Stimulated activated CD4-positive, alpha-beta T cell treated with anti-CD3 and anti-CD28 coated beads, Interleukin-1b, Interleukin-23, amount 100 ng/mL, for 1 hour (primary cell): ENCODE measurements at places on chromosomes 7 and 10.

- no peak for DNase-seq
Measured at GRCh38 chr10:110425684-110426293, 71.9 kb upstream of the DUSP5 start.

- DNase-seq, result no peak
Measured at GRCh38 chr7:8921807-8922206, 488.4 kb downstream of the NXPH1 start.

GRCh38 chr10:78035025-78035424 is 1.4 kb downstream of the RPS24 start:
- no peak for DNase-seq

- DNase-seq, result no peak
Measured at GRCh38 chr7:117480978-117481377, 1.2 kb downstream of the CFTR start.

DNA sequence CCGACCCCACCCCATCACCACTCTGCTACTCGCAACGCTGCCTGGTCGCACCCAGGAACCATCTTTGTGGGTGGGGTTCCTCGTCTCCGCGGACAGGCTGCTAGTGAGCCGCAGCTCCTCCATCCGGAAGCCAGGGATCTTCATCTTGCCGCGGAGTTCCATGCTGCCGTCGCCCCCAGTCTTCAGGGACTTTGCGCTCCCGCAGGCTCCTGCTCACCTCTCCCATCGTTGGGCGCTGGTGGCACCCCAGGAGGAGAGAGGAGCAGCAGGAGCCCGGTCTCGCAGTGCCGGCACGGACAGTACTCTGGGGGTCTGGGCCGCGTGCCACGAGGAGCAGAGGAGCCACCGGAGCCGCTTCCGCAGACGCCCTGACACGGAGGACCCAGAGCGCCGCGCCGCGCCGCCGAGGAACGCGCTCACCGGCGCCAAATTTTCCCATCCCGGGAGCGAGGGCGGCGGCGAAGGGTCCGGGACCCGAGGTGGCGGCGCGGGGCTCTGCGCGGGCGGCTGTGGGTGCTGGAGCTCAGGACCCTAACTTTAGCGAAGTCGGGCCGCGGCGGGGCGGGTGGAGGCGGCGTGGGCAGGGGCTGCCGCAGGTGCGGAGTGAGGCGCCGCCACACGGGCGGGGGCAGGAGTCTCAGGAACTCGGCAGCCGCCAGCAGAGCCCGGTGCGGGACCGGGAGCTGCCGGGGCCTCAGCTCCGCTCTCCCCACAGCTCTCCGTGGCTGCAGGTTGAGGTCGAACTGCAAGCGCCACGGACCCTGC is 750.1 kb upstream of the SORCS1 start:
- no peak for DNase-seq

- DNase-seq, result no peak
Measured at GRCh38 chr7:128904381-128905197, 5.9 kb downstream of the KCP start.

- no peak for DNase-seq
Measured at GRCh38 chr7:69827558-69827957, 229.3 kb downstream of the AUTS2 start.
